Stimulated activated CD4-positive, alpha-beta T cell treated with anti-CD3 and anti-CD28 coated beads, Interleukin-12 subunit alpha, Interleukin-12 subunit beta, amount 100 ng/mL, for 48 hours (primary cell): ENCODE measurements at places on chromosomes 4 and X.

DNA sequence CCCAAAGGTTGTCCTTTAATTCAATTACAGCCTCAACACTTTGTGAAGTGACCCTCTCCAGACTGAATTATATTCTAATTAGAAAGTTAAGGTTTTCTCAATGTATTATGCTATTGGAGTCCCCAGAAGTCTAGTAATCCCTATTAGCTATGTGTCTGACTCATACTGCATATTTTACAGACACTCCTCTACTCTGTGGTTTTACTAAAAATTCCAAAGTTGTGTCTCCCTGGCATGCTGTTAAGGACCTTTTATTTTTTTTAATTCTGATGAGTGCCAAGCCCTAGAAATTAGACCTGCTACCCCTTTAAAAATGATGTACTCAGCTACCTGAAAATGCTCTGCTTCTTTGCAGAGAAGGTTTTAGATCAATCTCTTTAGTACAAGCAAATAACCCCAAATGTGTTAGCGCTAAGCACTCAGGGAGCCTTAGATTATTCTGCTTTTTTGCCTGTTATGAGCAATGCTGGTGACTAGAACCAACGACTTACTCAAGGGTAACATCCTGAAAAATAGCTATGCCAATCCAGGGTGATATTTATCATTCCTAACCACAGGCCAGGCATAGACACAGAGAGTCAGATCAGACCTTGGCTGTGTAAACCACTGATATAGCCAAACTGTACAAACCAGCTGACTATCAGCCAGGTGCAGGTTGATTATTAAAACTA, 26.1 kb upstream of the CXCL13 start:
- DNase-seq = no peak

GRCh38 chr4:181259081-181259709, 984.0 kb upstream of the TENM3 start:
- DNase-seq = no peak

DNA sequence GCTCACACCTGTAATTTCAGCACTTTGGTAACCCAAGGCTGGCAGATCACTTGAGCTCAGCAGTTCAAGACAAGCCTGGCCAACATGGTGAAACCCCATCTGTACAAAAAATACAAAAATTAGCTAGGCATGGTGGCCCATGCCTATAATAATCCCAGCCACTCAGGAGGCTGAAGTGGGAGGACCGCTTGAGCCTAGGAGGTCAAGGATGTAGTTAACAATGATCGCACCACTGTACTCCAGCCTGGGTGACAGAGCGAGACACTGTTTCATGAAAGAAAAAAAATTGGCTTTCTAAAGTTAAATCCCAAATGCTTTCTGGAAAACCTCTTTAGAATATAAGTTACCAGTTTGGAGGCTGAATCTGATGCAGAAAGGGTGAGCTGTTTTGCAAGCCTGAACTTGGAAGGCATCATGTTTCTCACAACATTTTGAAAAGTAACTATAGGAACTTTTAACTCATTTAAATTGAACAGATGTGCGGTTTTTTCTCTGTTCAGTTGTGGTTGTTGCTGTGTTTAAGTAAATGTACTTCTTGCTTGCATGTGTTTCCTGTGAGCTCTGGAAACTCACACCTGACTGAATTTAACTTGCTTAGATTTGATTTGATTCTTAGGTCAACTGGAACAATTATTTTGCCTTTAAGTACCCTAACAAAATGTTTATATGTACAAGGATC, 39.8 kb upstream of the TMEM131L start:
- no peak for DNase-seq

DNA sequence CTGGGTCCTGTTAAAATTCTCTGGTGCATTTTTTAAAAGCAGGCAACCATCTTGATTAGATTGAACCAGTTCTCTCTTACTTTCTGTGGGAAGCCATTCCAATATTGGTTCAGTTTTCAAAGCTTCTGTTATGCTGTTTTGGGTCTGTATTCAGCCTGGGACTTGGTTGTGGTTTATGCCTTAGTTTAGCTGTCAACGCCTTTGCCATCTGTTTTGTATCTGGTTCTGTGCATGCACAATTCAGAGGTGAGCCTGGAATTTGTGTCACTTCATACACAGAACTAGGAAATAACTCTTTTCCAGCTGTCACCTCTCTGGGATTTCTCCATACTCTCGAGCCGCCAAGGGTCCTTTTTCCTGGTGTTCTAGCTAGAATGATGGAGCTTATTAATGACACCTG, 46.2 kb downstream of the STAP1 start:
- DNase-seq = no peak

GRCh38 chr4:83013420-83013867, 2.8 kb upstream of the LIN54 start:
- no peak for DNase-seq

- no peak for DNase-seq
These were observed 76.5 kb downstream of the GALNTL6 start for GRCh38 chr4:171889681-171890080.

GRCh38 chr4:184369871-184370270, 104.5 kb downstream of the IRF2 start:
- DNase-seq = no peak

- DNase-seq = no peak
These were observed 291.7 kb downstream of the SLITRK2 start for GRCh38 chrX:146109362-146109761.

DNA sequence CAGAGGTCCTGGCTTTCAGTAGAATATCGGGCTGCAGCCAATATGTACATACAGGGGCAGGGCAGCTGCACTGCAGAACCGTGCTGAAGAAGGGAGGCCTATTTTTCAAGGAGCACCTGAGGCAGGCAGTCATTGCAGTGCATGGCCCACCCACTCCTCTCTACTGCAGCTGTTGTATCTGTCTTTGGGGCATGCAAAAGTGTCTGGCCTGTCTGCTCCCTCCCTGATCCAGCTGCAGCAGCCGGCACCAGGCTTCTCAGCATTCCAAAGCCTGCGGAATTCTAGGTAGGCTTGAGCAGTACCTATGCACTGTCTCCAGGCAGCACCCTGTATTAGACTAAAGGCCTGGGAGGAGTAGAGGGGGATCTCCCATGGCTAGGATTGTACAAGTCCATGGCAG, 415.2 kb upstream of the MAGEB16 start:
- no peak for DNase-seq
